Choroid plexus epithelial cell (primary cell): ENCODE measurements at places on chromosomes 11 and 22.

DNA sequence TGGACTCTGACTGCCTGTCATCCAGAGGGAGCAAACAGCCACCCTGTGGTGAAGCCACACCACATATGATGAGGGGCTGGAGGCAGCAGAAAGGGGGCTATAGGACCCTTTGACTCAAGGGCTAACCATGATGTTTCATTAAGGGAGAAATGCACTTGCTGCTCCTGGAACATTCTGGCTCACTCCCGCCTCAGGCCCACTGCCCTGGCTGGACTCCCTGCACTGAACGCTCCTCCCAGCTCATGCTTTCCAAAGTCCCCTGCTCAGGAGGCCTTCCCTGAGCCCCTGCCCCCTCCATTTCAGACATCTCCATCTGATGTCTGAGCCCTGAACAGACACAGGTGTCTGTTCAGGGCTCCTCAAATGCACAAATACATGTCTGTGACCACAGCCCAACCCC is 69.1 kb downstream of the CDKN1C start:
- no peak for DNase-seq

- DNase-seq: no peak
These were observed 9.3 kb upstream of the TH start for GRCh38 chr11:2180789-2181370.

DNA sequence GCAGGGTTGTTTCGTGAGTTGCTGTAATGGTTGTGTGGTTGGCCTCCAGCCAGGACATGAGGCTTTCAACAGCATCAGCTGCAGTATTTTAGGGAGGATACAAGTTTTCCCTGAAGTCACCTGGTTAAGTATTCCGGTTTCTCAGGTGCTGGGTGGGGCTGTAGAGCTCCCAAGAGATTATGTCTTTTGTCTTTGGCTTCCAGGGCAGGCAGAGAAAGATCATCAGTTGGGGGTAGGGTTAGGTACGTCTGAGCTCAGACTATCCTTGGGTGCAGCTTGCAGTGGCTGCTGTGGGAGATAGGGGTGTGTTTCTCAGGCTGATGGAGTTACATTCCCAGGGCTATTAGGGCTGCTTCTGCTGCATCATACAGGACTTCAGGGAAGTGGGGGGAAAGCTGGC is 47.5 kb upstream of the MRGPRX1 start:
- DNase-seq: no peak

GRCh38 chr11:1146365-1146764 is 11.4 kb upstream of the MUC5AC start:
- DNase-seq: no peak
